Activated CD4-positive, alpha-beta T cell treated with anti-CD3 and anti-CD28 coated beads for 36 hours (primary cell): ENCODE measurements at places on chromosomes 5 and 9.

DNA sequence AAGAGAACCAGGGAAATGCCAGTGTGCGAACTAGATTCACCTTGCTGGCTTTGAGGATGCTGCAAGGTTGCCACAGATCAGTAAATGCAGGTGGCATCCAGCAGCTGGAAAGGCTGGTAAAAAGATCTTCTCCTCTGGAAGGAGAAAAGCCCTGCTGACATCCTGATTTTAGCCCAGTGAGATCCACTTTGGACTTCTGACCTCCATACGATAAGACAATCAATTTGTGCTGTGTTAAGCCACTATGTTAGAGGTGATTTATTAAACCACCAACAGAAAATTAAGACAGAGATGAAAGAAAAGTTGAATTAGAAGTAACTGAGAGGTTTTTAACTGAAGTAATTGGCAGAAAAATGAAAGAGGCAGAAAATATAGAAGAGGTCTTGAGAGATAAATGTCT is 283.8 kb upstream of the CDH12 start:
- no peak for DNase-seq

DNA sequence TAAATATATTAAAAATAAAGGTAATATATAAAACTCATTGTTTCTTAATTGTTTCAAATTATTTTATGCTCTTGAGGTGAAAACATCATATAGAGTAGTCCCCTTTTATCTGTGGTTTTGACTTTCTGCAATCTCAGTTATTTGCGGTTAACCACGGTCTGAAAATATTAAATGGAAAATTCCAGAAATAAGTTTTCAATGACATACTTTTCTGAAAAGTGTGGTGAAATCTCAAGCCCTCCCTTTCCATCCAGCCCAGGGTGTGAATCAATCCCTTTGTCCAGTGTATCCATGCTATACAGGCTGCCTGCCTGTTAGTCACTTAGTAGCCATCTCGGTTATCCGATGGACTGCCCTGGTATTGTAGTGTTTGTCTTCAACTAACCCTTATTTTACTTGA is 546.7 kb upstream of the DMAC1 start:
- DNase-seq, result no peak

DNA sequence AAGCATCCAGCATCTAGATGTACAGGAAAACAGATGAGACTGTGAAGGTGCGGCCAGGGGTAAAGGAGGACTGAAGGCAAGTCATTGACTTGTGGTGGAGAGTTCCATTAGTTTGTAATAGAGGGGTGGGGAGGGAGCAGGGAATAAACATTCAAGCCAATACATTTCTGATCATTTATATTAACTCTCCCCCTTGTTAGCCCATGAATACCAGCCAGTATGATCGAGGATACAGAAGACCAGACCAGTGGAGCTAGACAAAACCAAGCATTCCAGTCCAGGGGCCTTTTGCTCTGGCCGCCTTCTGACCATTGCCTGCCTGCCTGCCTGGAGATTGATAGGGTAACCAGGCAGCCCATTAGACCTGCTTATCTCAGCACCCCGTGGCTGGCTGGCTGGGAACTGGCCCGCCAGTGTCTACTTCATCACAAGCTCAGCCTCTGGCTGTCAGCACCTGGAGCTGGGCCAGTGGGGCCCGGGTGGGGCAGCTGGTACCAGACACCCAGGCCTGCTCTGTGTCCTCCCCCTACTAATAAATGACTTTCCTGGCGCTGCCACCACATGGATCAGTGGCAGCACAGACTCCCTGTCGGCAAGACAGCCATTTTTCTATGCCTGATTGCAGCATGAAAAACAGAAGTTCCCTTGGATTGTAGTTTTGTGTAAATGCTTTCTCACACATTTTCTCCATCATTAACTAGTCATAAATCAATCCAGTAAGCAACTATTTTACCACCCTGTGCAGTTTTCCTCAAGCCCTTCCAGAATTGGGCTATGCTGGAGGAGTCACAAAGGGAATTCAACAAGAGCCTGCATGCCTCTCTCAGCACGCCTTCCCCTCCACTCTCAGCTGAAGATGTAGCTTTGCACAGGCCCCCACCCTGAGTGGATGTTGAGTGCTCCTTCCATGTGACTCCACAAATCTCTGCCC is 181.3 kb downstream of the SNCAIP start:
- DNase-seq, result no peak

- DNase-seq, result no peak
These were observed 45.7 kb upstream of the CTXN3 start for GRCh38 chr5:127602896-127603844.

DNA sequence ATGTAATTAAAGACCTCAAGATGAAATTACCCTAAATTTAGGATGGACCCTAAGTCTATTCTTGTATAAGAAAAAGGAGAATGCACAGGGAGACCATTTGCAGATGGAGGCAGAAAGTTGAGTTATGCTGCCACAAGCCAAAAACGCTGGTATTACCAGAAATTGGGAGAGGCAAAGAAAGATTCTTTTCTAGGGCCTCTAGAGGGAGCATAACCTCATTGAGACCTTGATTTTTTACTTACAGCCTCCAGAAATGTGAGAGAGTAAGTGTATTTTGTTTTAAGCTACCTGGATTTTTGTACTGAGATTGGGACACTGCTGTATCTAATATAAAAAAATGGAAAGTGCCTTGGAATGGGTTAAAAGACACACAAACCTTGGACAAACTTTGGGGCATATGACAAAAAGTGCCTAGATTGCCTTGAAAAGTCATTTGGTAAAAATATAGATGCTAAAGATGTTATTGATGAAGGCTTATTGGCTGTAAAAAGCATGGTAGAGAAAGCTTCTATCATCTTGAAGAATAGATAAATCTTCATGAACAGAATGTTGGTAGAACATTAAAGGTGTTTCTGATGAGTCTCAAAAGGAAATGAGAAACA is 174.7 kb upstream of the PRDM9 start:
- DNase-seq, result no peak

- DNase-seq, result no peak
These were observed 60.2 kb downstream of the FBXW11 start for GRCh38 chr5:171946000-171946781.

DNA sequence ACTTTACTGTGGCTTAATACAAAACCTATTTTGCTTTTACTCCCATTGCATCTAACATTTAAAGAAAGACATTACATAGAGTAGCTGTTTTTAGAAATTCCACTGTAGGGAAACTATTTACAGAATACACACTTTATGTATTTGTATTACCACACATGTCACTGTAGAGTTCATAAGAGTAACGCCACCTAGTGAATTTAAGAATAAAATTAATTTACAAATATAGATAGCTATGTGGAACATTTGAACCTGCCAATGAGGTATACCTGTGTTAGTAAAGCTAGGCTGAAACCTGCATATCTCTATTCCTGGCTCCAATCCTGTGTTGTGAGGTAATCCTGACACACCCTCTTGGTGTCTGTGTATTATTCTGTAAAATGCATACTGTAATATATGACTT is 234.4 kb downstream of the MAST4 start:
- DNase-seq, result no peak

DNA sequence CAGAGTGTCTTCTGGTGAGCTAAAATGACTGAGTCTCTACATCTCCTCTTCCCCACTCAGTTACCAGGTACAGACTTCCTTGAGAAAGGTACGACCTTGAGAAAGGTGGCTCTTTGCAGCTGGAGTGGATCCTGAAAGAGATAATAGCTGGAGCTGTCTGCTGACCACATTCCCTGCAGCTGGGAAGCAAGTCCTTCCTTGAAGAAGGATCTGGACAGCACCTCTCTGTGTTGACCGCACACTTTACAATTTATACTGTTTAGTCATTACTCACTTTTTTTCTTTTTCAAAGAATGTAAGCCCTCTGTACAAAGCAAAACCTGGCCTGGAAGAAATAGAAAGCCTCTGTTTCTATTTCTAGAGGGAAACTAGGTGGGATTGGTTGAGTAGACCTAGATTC is 148.8 kb downstream of the MACIR start:
- DNase-seq, result no peak
